A549 treated with DMSO at 1 μM for 4 hours (cell line): ENCODE measurements at places on chromosomes 1 and 21. TPM values are rescaled to one million over a fixed set of nuclear protein-coding genes. Genes with fewer than 3 reads are reported as not detected.

The CASZ1 gene
- total RNA-seq: 1.3 to 2.4 TPM (median 2.1 TPM) in 5 replicates

The LRRN2 gene
- 15.3 to 20.3 TPM (median 16.6 TPM) in 5 replicates for total RNA-seq

The NHLH1 gene
- total RNA-seq: 0.33 to 0.71 TPM (median 0.38 TPM) in 5 replicates

The ODF2L gene
- 8.2 to 13.1 TPM (median 9.0 TPM) in 5 replicates for total RNA-seq

The TMEM200B gene
- total RNA-seq: 0.06 to 0.10 TPM (median 0.09 TPM) in 4 of 5 replicates, not detected in the other

The PIGM gene
- 4.3 to 5.2 TPM (median 4.9 TPM) in 5 replicates for total RNA-seq

The RNU1-4 gene
- total RNA-seq: 7.3 TPM in 1 of 5 replicates, not detected in the others

The FAM131C gene
- 11.0 to 18.2 TPM (median 15.0 TPM) in 5 replicates for total RNA-seq

The BEND5 gene
- not detected in 5 replicates for total RNA-seq

The MSTO1 gene
- 37.5 to 46.0 TPM (median 41.6 TPM) in 5 replicates for total RNA-seq

The AKR7A2 gene
- total RNA-seq: 38.9 to 53.4 TPM (median 48.8 TPM) in 5 replicates

The CYP4A22 gene
- not detected in 5 replicates for total RNA-seq

The RWDD3 gene
- 9.7 to 11.7 TPM (median 10.5 TPM) in 5 replicates for total RNA-seq

The KCNE2 gene
- total RNA-seq: not detected in 5 replicates

The LGALS8 gene
- total RNA-seq: 34.6 to 49.1 TPM (median 37.7 TPM) in 5 replicates

The TRIM58 gene
- total RNA-seq: not detected in 5 replicates

The SPATA21 gene
- total RNA-seq: 0.09 to 0.17 TPM (median 0.12 TPM) in 4 of 5 replicates, not detected in the other

The ATP1A2 gene
- 0.02 to 0.06 TPM (median 0.03 TPM) in 3 of 5 replicates, not detected in the others for total RNA-seq
